ENCODE measurements at places on chromosomes 5 and 9.

GRCh38 chr9:89431930-89432725 lies 65.8 kb downstream of the SEMA4D start:
- no peak for DNase-seq

- peak; percentile 71 for DNase-seq
These were observed 29.5 kb downstream of the RAI14 start for GRCh38 chr5:34685485-34686165.

- no peak for DNase-seq
These were observed 79.6 kb downstream of the TLE4 start for GRCh38 chr9:79651251-79651795.

DNA sequence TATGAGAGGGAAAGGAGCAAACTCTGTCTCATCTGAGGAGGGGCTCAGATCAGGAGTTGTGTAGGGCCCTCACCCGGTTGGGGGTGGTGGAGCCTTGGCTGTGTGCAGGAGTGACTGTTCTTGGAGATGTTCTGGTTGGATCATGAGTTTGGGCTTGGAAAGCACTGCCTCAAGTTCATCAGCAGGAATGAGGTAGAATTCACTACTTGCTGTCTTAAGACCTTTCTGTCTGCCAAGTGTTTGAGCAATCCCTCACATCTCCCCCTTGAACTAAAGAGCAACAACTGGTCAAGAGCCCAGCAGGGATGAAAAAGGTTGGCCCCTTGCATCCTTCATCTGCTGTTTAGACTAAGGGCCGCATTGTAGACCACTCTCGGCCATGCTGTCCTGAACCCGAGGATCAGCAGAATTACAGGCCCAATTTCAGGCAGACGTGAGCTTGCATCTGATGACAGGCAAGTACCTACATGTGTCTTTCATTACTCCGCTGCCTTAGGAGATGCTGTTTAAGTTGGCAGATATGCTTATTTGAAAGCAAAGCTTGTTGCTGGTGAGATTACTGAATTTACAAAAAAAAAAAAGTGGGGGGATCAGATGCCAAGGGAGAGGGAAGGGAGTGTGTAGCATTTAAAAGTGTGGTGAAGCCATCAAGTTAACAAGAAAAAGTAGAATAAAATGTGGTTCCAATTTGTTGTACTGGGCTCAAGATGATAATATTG lies 36.4 kb downstream of the PIK3R1 start:
- peak; percentile 57 for DNase-seq

DNA sequence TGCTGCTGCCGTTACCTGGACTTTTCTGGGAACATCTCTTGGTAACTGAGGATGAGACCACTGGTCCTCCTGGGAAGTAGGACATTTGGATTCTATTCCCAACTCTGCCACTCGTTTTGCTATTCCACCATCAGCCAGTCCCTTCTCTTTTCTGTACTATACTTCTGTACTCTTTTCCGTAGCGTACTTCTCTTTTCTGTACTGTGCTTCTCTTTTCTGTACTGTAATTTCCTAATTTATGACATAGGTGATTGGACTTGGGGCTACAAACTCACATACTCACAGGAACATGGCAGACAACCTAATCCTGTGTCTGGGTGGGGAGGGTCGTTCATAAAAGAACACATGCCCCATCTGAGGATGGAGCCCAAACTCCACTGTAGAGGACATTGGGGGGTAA lies 335.3 kb upstream of the PANK3 start:
- no peak for DNase-seq

- no peak for DNase-seq
These were observed 191.8 kb downstream of the MEF2C start for GRCh38 chr5:88691230-88691582.

- DNase-seq = peak; percentile 71
These were observed 5.4 kb downstream of the MRPL36 start for GRCh38 chr5:1793966-1794900.

DNA sequence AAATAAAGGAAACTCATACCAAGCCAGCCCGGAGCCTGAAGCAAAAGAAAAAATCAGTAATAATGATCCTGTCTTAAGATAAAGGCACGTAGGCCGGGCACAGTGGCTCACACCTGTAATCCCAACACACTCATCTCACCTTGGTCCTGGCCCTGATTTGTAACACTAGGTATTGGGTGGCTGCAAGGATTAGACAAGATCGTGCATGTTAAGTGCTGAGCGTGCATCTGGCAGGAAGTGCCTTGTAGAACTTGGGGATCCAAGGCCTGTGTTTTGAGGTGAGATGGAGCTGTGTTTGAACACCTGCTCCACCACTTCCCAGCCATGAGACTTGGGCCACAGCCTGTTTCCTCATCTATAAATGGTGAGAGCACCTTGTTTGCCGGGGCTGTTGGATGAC lies 41.5 kb downstream of the SPRY4 start:
- no peak for DNase-seq

GRCh38 chr9:70293214-70293613 lies 34.4 kb downstream of the SMC5 start:
- no peak for DNase-seq

DNA sequence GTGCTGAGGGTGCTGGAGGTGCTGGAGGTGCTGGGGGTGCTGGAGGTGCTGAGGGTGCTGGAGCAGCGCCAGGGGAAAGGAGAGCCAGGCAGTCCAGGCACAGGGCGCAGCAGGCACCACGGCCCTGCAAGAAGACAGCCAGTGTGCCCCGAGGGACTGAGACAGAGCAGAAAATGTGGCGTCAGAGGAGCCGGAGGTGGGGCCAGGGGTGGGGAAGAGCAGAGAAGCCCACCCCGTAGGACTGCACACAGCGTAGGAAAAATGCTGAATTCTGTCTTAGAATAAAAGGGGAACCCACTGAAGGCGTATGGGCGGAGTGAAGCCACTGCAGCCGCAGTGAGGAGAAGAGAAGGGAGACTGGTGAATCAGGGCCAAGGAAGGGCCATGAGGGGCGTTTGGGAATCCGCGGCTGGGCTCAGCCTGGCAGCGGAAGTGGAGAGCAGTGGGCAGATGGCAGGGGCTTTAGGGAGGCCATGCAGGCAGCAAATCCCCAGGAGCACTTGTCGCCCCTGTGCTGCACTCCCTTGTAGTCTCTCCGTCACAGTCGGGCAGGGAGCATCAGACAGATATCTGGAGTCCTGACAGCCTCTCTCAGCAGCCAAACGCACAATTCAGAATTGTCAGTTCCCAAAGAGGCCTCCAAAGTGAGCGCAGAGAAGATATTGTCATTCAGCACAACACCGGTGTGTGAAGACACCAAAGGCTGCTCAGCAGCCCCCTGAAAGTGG lies 35.9 kb upstream of the LECT2 start:
- no peak for DNase-seq

GRCh38 chr5:149646564-149646963 lies 65.3 kb downstream of the ARHGEF37 start:
- no peak for DNase-seq

GRCh38 chr5:9348401-9348996 lies 197.4 kb downstream of the SEMA5A start:
- DNase-seq = no peak

DNA sequence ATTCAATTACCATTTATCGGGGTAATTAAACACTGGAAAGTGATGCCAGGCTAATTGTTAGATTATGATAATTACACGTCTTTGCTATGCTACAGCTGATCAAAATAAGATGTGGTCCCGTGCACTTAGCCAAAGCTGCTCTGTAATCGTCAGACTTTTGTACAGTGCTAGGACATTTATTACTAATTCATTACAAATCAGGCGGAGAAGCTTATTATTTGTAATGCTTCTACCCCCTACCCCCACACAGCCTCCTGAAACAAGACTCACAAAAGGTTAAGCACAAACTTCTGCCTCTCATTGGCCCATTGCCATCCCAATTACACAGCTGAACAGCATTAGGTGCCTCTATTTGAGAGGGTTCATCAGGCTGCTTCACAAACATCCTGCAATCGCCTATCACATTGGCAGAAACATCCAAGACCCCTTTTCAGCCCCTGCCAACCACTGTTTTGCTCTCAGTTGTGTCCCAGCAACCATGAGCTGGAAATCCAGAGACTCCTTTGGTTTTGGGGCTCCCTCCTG lies 232.7 kb downstream of the EFNA5 start:
- DNase-seq = no peak

GRCh38 chr9:99031319-99031718 lies 73.6 kb upstream of the TGFBR1 start:
- DNase-seq = no peak

DNA sequence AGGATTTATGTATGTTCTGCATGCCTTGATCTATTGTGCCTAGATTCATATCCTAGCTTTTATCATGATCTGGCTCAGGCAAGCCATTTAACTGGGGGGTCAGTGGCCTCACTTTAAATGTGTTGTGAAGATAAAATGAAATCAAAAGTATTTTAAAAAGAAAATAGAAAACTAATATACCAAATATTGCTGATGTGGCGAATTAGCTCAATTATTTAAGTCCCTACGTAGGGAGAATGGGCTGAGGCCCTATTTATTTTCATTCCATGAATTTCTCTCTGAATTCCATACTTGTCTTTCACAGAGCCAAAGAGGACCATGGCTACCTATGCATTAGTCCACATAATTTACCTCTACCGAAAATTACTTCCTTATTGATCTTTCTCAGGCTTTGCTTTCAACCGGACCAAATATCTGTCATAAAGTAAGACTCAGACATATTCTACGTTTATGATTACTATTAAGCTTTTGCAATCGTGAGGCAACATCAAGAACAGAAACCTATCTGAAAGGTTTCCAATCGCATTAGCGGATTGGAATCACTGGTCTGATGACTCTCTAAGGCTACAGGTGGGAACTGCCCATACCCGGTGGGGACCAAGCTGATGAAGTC lies 1.7 kb downstream of the MBLAC2 start:
- DNase-seq = no peak

GRCh38 chr9:16535555-16535954 lies 334.9 kb downstream of the BNC2 start:
- no peak for DNase-seq

GRCh38 chr9:83065233-83065632 lies 2.3 kb upstream of the RASEF start:
- no peak for DNase-seq

DNA sequence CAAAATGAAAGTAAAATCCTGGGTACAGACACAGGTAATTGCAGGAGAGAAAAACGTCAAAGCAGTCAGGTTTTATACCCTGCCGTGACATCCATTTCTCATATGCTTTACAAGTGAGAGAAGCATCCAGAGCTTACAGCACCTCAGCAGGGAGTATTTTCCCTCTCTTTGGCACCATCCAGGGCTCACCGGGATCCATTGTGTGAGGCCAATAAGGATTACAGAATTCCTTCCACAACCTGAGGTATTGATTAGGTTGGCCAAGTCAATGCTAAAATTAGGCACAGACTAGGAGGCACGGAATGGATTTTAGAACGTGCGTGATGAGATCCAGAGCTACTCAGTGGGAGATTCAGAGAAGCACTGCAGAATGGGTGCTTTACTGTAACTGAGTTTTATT lies 296.6 kb downstream of the FBXL7 start:
- DNase-seq = no peak

- no peak for DNase-seq
These were observed 10.9 kb downstream of the ZNF169 start for GRCh38 chr9:94270009-94270408.

- DNase-seq = no peak
These were observed 149.8 kb downstream of the NR2F1-AS1 start for GRCh38 chr5:93431250-93431649.

- DNase-seq = no peak
These were observed 59.8 kb downstream of the CPLANE1 start for GRCh38 chr5:37189355-37189754.

DNA sequence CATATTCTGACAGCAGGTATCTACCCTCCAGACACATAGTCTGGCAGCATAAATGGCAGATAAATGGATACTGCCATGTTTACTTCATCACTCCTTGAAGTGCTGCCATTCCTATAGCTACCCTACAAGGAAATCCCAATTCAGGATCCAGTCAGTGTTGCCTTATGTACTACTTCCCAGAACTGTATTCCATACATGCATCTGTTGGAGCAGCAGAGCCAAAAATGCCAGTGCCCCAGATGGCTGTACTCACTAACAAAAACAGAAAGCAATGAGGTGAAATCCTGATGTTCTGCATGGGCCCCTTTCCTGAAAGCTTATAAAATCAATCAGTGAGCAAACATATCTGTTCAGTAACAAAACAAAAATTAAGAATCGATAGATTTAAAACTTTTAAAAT lies 490.0 kb upstream of the COX7C start:
- DNase-seq = no peak

DNA sequence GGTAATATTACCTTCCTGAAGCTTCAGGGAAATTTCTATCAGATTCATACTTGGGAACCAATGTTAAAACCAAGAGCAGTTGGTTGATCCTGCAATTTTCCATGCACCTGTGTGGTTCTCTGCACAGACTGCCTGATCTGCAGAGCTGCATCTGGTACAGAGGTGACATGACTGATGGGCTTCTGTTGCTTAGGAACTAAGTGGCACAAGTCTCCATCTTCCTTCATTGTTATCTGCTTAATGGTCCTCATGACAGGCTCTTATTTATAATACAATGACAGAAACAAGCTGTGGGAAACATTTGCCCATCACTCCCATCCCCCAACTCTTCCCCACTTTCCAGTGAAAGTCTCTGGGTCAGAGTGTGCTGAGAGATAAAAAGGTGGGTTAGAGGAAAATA lies 799.1 kb downstream of the TAF11L14 start:
- DNase-seq = no peak

GRCh38 chr9:18869725-18870124 lies 163.3 kb downstream of the SAXO1 start:
- no peak for DNase-seq

DNA sequence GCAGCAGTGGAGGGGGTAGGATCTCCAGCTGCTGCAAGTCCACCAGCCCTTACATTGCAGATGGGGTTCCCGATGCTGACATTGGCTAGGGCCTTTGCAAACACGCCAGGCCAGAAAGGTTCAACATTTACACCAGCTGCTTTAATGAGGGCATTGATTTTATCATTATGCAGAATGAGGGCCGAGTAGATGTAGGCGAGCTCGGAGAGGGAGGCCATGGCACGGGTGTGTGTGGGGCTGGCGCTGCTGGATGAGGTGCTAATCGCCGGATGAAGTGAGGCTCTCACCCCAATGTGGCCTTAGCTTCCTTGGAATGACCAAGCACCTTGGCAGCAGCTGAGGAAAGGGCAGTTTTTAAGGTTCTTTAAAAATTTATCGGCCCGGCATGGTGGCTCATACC lies 27.4 kb downstream of the PHAX start:
- no peak for DNase-seq

GRCh38 chr5:100838048-100838473 lies 65.0 kb downstream of the ST8SIA4 start:
- DNase-seq = no peak

GRCh38 chr9:108430655-108431054 lies 425.1 kb downstream of the ACTL7B start:
- DNase-seq = no peak

- DNase-seq = no peak
These were observed 399.7 kb downstream of the TLE1 start for GRCh38 chr9:81289622-81290021.

- DNase-seq = no peak
These were observed 262.8 kb downstream of the RFX3 start for GRCh38 chr9:3262826-3263529.

GRCh38 chr5:149490599-149491485 lies 60.4 kb downstream of the CSNK1A1 start:
- no peak for DNase-seq

- DNase-seq = no peak
These were observed 110.3 kb upstream of the IQGAP2 start for GRCh38 chr5:76292620-76293322.

All from skeletal muscle cell (primary cell).